ENCODE measurements at places on chromosomes 7 and 10. TPM values are rescaled to one million over a fixed set of nuclear protein-coding genes. Genes with fewer than 3 reads are reported as not detected.
A peak's percentile ranks its signal among the peaks of the same experiment; 100 is the strongest.

Gene CYP3A4
- total RNA-seq, result 0.32 TPM

Gene HKDC1
- total RNA-seq, result 0.35 TPM

DNA sequence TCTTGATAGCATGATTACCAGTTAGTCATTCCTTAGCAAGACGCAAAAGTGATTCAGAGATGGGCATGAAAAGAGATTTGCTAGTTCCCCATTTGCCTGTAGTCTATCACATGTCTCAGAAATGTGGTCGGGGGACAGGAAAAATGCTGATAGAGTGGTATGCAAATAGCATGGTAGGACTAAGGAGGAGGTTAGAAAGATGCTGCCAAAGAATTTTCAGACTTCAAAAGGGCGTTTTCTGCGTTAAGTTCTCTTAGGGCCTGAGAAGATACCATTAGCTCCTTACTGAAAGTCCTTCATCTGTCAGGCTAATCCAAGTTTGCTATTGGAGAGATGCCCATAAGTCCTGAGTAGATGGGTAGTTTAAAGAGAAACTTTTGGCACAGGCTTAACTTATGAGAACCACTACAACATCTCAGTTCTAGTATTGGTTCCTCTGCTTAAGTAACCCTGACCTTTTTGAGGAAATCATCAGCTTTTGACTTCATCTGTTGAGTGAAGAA lies 2.7 kb downstream of the CALD1 start:
- DNase-seq, result no peak

Gene CAMK1D
- 38.5 TPM for total RNA-seq

Gene COL17A1
- total RNA-seq, result 0.55 TPM

DNA sequence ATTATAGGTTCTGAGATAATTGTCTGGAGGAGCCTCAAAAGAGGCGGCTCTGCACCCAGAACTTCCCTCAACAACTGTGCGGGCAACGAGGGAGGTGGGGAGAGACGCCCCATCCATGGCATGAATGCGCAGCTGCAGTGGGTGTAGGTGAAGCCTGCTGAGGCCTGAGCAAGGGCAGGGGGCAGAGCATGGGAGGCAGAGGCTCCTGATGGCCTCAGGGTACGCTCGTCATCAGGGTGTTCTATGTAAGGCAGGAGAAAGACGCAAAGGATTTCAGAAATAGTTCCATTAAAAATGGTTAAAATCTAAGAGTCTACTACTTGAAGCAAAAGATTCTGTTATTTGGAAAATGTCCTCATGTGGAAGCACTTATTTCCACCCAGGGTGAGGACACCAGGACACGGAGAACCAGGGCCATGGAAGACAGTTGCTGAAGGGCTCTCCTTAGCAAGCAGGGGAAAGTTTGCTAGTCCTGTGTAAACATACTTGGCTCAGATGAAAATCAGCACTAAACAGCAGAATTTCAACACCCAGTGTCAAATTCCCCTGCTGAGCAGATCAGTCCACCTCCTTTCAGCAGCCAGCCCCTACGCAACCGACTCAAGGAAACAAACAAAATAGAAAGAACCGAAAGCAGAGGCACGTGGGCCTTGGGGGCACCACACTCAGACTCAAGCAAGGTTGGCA lies 18.9 kb downstream of the INSIG1 start:
- no peak for DNase-seq

DNA sequence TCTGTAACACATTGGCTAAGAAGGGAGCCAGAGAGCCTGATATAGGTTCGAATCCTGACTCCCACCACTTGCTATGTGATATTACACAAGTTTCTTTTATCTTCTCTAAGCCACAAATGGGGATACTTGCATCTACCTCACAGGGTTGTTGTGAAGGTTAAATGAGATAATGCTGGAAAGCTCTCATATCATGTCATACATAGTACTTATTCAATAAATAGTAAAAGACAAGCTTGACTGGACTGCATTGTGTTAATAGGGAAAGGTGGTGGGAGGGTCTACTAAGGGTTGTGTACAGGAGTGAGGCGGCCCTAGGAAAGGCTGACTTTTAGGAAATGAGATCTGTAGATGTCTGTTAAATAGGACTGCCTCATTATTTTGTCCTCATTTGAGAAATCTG lies 35.8 kb upstream of the DNMBP start:
- no peak for DNase-seq

- DNase-seq, result no peak
Observed at GRCh38 chr10:109450702-109451101, 472.6 kb downstream of the XPNPEP1 start.

GRCh38 chr10:36373424-36374096 lies 731.5 kb upstream of the FZD8 start:
- DNase-seq, result no peak

DNA sequence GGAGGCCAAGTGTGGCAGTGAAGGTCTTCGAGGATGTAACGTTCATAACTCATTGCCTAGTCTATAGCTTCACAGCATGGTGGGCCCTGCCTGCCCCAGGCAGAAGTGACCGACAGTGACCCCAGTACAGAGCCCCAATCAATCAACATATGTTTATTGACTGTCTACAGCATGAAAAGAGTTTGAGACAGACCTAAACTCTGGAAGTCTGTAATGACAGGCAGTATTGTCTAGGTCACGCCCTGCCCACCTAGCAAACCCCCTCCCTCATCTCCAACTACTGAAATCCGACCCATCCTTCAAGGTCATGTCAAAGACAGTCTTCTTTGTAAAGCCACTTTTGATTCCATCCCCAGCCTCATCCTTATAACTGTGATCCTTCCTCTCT lies 43.9 kb downstream of the LYZL1 start:
- DNase-seq, result no peak

Gene POT1
- 14.1 TPM for total RNA-seq

- DNase-seq, result no peak
Observed at GRCh38 chr10:129470103-129470851, 3.2 kb downstream of the MGMT start.

- peak; percentile 28 for DNase-seq
Observed at GRCh38 chr10:10589540-10590303, 427.9 kb upstream of the CELF2 start.

DNA sequence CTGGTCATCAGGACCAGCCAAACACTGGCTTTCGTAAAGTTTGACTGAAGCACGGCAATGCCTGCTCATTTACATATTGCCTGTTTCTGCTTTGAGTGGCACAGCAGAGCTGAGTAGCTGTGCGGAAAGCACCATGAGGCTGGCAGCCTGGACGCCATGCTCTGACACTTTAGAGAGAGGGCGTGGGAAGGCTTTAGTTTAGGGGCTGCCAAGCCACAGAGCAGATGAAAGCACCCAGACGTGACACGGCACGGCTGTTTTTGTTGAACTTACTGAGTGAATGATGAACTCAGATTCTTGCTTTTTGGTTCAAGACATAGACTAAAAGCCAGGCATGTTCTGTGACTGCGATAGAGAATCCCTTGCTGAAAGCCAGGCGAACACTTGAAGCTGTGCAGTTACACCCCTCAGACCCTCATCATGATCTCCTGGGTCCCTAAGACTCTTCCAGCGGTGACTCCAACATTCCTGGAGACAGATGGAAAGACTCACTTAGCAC lies 182.1 kb downstream of the ZMYND11 start:
- peak; percentile 54 for DNase-seq

Gene CAV1
- total RNA-seq, result 423 TPM

Gene CPA5
- not detected for total RNA-seq

Gene LRIT1
- total RNA-seq, result not detected

GRCh38 chr10:21523557-21524008 lies 1.9 kb downstream of the SKIDA1 start:
- peak; percentile 57 for DNase-seq

Gene REPIN1
- 108 TPM for total RNA-seq

Gene TLX1
- 0.21 TPM for total RNA-seq

Gene PTN
- 51.2 TPM for total RNA-seq

Gene PKD2L1
- total RNA-seq, result not detected

DNA sequence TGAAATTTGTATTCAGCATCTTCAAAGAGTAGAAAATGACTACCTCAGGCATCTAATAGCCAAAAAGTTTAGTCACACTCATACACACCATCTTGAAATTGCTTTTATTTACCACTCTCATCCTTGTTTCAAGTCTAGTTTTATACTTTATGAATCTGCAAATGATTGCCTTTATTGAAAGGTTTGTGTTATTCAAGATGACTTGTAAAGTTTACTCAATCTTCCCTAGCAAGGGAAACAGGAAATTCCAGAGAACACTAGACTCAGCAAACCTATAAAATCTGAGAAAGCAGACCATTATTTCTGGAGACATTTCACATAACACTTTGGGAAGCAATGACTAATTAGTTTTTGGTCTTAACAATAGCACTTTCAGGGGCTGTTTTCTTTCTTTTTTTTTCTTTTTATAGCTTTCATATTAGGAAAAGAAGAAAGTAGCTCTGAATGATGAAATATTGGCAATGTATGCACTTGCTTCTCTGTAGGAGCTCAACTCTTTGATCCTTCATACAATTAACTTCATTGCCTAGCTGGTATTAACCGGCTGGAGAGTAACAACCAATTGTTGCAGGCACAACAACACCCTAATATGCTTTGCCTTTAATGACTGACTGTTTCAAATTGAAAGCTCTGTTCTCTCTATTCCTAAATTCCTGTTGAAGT lies 68.9 kb upstream of the HDAC9 start:
- no peak for DNase-seq

DNA sequence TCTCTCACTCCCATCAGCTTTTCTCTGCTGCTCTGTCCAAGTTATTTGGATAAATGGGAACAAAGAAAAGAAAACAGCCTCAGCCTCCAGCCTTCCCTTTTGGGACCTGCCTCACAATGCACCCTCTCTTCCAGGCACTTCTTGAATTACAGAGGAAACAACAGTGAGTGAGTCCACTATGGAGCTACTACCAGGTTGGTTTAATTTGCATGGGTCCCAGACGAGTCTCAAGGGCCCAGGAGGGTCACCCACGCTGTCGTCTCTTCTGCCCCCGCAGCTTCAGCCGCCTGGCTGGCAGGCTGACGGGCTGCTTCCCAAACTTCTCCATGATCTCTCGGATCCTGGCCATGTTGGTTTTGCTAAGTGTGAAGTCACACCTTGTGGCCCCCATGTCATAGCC lies 80.4 kb downstream of the GPR26 start:
- no peak for DNase-seq

DNA sequence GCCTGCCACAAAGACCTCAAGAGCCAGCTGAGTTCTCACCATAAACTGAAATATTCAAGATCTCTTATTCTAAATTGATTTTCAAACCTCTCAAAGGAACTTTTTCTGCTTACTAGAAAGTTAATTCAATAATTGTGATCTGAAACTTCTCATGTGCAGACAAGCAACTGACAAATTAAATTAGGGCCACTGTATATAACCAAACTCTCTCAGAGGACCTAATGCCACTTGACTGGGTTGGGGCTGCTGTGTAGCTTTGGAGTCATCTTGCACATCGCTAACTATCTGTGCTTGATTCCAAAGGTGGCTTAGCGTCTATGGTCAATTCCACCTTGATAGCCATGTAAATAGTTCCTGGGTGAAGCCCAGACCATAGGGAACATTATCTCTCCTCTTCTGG lies 345.2 kb downstream of the GPR37 start:
- DNase-seq, result no peak

Gene ASB15
- total RNA-seq, result 34.3 TPM

Gene TAS2R38
- not detected for total RNA-seq

All from left cardiac atrium (tissue), 4 donors.